ENCODE measurements at places on chromosomes 2 and 18.

DNA sequence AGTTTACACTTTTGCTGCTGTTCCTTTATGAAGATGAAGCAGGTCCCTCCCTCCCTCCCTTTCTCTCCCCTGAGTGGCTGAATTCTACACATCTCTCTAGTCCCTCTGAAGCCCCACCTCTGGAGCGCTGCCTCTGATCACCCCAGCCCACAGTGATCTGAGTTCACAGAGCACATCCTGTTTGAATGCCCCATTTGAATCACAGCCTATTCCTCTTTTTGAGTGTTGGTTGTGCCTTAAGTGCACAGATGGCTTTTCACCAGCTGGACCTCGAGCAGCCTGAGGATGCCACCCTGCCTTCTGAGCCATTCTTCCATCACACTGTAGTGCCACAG is 87.1 kb downstream of the ITGB1BP1 start:
- peak; percentile 39 for DNase-seq

GRCh38 chr2:170324640-170325046 is 146.7 kb downstream of the MYO3B start:
- peak; percentile 69 for DNase-seq

GRCh38 chr2:15539999-15540398 is 21.1 kb downstream of the NBAS start:
- DNase-seq, result no peak

GRCh38 chr18:47160256-47160655 is 10.0 kb upstream of the HDHD2 start:
- DNase-seq, result no peak

- peak; percentile 31 for DNase-seq
Measured at GRCh38 chr2:224284134-224284946, 117.6 kb downstream of the FAM124B start.

DNA sequence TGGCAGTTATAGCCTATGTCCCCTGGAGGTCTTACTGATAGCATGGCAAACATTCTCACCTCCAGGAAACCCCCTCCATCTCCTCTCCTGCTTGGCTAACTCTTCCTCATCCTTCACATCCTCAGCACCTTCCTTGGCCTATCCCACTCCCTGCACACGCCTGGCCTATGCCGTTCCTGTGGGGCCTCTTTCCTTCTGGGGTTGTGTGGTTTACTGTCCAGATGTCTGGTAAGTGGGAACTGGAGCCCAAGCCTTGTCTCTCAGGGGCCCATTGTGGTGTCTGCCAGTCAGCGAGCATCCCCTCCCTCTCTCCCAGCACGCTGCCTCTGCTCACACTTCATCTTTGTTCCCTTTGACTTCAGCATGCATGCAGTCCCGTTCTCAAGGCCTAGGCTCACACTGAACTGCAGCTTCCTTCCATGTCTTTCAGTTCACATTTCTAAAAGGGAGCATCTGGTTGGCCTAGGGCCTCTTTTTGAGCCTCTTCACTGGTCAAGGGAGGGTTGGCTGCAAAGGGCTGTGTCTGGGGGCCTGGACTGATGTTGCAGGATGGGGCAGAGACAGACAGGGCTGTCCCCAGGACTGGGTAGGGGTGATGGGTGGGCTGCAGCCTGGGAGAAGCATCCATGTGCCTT is 13.1 kb downstream of the SPR start:
- DNase-seq, result no peak

DNA sequence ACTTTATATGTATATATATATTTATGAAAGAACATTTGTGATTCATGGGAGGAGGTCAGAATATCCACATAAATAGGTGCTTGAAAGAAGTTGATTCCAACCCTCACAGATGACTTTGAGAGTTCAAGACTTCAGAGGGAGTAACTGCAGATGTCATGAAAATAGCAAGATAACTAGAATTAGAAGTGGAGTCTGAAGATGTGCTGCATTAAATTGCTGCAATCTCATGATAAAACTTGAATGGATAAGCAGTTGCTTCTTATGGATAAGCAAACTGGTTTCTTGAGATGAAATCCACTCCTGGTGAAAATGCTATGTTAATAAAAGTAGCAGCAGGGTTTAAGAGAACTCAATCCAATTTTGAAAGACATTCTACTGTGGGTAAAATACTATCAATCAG is 40.2 kb downstream of the G6PC2 start:
- no peak for DNase-seq

DNA sequence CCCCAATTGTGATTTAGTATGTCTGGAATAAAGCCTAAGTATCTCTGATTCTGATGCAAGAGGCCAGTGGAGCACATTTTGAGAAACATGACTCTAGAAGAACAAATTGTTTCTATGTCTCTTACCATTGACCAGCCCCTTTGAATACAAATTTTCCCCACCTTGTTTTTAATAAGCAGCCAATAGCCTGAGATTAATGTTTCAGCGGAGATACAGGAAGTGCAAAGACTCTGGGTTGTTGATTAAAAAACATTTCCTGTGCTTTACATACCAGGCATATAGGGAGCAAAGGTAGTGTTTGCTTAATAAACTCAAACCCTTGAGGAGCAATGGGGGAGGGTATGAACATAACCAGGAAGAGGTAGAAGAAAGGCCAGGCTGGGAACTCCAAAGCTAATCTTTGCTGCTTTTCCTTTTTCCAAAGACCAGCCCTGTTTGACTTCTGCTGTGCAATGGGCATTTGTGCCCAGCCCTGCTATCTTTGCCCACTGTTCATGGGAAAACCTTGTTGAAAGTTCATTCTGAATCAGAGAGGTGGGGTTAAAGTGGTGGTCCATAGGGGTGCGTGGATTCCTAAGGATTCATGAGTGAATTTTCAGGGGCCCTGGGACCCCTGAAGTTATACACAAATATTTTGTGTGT is 29.3 kb downstream of the UPP2 start:
- DNase-seq, result no peak

DNA sequence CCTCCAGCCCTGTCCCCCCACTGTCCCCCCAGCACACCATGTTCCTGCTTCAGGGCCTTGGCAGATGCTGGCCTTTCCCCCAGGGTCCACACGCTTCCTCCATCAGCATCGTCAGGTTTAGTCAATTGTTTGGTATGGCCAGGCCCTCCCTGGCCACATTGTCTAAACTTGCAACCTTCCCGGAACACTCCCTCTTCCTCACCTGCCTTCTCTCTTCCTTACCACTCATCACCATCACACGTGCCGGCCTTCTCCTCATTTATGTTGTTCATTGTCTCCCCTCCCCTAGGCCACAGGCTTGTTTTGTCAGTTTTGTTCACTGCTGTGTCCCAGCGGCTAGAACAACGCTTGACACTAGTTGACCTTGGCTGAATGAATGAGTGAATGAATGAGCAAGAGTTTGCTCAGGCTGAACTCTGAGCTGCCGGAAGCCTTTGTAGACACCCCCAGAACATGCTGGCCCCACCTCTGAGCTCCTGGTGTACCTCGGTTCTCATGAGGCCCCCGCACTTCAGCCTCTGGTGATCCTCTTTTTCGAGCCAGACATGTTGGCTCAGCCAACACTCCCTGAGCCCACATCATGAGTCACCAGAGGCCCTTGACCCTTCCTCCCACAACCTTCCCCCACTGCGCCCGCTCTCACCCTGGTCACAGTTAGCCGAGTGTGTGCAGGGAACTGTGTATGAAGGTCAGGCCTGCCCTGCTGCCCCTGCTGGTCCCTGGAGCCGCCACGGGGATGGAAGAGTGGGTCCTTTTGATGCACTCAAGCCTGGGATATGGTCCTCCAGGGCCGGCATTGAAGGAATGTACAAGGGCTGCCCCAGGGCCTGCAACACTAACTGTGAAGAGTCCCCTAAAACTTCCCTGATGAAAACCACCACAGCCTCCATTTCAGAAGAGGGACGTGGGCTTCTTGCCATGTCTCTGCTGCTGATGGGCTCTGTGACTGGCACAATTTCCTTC is 57.5 kb downstream of the HS1BP3 start:
- DNase-seq, result no peak

DNA sequence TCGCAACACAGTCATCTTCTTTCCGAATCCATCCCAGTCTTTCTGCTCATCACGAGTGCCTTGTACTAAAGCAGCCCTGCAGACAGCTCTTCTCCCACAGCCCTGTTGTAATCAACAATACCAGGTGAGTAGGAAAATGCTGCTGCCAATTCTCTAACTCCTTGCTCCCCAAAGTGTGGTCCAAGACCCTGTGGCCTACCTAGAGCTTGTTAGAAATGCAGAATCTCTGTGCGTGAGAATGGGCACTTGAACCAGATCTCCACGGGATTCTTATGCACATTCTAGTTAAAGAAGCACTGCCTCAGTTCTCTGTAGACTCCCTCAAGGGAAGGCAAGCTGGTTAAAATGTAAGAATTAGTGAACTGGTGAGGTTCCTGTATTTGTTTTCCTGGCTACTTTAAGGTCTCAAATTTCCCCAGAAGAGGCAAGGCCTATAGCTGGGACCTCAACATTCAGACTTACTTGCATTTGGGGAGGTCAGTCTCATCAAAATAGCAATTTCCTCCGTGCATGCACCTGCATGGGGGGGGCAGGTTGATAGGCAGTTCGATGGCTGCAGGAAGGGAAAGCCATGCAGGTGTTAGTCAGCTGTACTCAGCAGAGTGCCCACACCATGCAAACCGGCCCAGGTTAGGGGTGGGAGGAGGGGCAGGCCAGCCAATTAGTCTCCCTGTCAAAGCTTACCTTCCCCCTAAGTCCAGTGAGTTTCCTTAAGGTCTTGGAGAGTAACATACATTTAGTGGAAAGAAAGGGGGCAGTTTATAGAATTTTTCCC is 70.8 kb downstream of the DHRS9 start:
- no peak for DNase-seq

- no peak for DNase-seq
Measured at GRCh38 chr2:63057249-63058143, 6.9 kb downstream of the OTX1 start.

DNA sequence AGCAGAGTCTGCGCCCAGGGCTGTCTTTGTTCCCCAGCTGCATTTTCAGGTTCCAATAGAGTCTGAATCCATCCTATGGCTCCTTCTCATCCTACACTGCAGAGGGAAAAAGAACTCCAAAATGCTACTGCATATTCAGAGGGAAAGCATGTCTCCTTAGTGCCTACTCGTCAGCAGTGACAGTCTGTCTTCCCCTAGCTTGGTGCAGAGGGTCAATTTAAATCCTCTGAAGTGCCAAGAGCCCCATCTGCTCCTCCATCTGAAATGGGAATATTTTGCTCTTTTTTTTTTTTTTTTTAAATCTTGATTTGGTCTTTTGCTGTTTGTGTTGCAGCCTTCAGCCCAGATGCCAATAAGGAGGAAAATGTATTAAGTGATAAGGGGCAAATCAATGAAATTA is 199.3 kb downstream of the RNF144A start:
- peak; percentile 66 for DNase-seq

GRCh38 chr2:109322111-109322510 is 193.1 kb downstream of the SH3RF3 start:
- peak; percentile 7 for DNase-seq

Data from cerebellar cortex (tissue), 1 donor.